ENCODE measurements at places on chromosomes 6 and 20. TPM values are rescaled to one million over a fixed set of nuclear protein-coding genes. Genes with fewer than 3 reads are reported as not detected.

HFE gene
- 2.2 TPM for polyA plus RNA-seq

MDC1 gene
- 4.8 TPM for polyA plus RNA-seq

NCR2 gene
- not detected for polyA plus RNA-seq

EFCAB8 gene
- not detected for polyA plus RNA-seq

RIPOR3 gene
- 1.1 TPM for polyA plus RNA-seq

BACH2 gene
- 3.8 TPM for polyA plus RNA-seq

MCHR2 gene
- polyA plus RNA-seq = not detected

CGA gene
- not detected for polyA plus RNA-seq

DNA sequence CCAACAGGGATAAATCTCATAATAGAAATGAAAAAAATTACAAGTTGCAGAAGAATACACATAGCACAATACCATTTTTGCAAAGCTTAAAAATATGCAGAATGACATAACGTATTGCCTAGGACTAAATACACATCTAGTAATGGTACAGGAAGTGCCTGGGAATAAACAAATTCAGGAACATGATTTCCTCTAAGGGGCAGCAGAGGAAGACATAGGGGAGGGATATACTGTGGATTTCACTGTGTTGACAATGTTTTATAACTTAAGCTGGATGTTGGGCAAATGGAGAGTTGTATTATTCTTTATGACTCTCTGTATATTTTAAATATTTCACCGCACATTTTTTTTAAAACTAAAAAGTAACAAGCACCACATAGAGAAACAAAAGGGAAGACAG is 5.6 kb upstream of the GLO1 start:
- DNase-seq = no peak

DNA sequence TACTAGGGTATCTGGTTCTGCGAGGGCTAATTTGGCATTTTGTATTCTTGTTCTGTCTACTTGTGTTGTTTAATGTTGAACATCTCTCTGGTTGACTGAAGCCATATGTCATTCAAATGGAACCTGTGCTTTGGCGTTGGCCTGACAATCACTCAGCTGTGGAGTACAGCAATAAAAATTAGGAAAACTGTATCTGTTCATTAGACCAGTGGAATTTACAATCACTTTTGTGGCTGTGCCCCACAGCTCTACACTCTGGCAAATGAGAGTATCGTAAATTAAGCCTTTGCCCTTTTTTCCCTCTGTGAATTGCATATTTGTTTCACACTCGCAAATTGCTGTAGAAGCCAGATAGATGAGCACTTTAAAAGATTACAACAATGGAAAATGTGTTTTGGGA is 102.0 kb downstream of the ARID1B start:
- DNase-seq = no peak

DNA sequence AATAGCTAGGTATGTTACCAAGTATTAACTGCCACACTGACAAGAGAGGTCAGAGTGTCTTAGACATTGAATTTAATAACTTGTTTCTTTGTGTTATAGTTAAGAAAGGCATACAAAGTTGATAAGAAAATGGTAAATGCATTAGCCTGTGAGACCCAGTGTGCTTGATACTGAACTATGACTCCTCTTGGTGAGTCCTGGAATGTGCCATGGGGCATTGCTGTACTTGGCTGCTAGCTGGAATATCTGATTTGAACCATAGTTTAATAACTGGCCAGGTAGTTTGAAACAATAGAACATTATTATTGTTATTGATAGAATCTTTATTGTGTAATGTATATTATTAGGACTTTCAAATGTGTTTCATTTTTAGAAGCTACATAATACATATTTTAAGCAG is 70.0 kb downstream of the ZFAND3 start:
- DNase-seq = no peak

- DNase-seq = no peak
Measured at GRCh38 chr6:150464966-150465365, 96.2 kb downstream of the IYD start.

GRCh38 chr6:167699141-167699931 is 127.4 kb upstream of the AFDN start:
- no peak for DNase-seq

DNA sequence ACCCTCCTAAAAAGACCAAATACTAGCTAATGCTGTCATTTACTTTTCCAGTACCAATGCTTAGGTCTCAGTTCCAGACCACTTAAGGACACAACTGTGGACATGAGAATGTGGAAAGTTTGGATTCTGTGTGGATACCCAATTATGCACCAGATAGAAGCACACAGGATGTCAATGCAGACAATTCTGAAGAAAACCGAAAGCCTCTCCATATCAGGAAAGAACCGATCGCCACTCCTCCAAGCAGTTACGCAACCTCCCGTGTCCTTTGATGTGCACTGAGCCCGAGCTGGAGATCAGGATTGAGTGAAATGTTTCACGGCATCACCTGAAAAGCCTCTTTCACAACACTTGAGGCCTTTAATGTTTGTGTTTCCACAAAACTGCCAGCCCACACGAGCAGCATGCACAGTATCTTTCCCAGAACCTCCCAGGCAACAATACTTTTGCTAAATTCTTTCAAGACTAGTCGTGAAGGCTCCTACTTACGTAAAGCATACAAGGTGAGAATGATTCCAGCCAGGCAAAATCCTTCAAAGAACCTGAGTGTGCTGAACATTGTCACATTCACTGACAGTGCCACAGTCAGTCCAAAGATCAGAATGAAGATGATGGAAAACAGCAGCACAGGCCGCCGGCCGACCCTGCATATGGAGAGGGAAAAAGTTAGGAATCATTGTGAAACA is 47.0 kb downstream of the SLC22A23 start:
- no peak for DNase-seq

DNA sequence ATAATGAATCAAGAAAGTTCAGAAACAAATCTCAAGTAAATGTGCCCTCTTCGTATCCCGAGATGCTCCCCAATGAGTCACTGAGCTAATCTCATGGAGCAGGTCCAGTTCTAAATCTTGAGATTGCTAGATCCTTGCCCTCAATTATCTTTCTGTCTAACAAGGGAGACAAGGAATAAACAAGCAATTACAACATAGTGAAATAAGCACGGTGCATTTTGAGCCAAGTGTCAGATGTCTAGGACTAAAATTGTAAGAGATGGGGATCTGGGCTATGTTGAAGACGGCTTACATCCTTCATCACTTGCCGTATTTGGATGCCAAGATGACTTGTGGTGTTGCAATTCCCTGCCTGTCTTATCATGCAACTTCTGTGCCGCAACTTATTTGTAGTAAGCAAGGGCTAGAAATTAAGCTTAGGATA is 56.5 kb upstream of the ADGRF1 start:
- no peak for DNase-seq

DNA sequence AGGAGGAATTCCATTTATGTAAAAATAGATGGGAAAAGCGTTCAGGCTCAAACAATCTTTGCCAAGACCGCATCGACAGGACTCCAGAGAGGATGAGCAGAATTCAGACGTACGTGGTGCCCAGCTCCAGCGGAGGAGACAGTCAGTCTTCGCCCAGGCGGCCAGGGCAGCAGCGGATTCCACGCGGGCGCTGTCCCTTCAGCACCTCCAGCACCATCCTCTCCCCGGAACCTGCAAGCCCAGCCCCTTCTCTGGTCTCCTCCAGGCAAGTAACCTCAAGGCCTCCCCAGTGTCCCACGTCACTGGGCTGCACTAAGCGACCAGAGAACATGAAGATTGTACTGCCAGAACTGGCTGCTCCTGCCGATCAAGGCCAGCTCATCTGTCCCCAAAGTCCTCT is 2.8 kb upstream of the KCNQ2 start:
- no peak for DNase-seq

DNA sequence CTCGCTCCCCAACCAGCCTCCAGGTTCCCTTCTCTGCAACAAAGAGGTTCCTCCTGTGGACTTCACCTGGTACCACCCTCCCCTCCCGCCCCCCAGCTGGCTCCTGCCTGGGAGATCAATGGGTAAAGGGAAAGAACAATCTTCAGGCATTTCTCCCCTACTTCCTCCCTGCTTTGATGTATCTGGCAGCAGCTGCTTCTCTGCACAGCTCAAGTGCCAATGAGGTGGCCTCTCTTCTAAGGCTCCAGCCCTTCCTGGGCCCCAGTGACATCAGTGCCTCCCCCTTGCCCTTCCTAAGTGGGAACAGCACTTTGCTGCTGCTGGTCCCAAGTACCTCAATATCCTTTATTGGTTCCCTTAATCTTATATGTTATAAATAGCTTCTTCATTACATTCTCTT is 23.5 kb downstream of the MOCS1 start:
- no peak for DNase-seq

DNA sequence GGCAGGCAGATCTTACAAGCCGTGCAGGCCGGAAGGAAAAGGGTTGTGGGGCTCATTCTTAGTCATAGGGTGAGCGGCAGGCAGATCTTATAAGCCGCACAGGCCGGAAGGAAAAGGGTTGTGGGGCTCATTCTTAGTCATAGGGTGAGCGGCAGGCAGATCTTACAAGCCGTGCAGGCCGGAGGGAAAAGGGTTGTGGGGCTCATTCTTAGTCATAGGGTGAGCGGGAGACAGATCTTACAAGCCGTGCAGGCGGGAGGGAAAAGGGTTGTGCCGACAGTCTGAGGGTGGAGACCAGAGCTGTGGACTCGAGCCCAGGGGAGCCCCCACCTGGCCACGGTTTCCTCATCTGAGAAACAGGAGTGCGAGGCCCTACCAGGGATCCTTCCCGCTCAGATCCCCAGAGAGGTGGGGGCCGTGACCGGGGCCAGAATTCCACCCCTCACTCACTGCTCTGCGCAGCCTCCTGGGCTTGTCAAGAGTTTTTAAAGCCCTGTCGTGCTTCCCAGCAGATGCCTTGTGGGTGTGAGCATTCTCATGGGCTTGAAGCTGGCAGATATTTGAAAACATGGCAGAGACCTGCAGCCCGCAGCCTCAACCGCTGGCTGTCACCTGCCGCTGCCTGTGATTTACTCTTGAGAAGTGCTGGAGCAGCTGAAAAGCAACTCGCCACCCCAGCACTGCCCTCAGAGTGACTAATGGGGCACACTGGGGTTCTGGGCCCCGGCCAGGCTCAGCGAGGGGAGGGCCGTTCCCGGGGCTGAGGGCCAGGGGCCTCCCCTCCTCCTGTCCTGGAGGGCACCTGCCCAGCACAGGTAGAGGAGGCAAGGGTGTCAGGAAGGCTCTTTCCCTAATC is 31.9 kb downstream of the NTSR1 start:
- peak; percentile 71 for DNase-seq

- peak; percentile 29 for DNase-seq
Measured at GRCh38 chr6:73515204-73515655, 5.6 kb downstream of the EEF1A1 start.

GRCh38 chr6:134021396-134022122 is 30.9 kb downstream of the SLC2A12 start:
- no peak for DNase-seq

DNA sequence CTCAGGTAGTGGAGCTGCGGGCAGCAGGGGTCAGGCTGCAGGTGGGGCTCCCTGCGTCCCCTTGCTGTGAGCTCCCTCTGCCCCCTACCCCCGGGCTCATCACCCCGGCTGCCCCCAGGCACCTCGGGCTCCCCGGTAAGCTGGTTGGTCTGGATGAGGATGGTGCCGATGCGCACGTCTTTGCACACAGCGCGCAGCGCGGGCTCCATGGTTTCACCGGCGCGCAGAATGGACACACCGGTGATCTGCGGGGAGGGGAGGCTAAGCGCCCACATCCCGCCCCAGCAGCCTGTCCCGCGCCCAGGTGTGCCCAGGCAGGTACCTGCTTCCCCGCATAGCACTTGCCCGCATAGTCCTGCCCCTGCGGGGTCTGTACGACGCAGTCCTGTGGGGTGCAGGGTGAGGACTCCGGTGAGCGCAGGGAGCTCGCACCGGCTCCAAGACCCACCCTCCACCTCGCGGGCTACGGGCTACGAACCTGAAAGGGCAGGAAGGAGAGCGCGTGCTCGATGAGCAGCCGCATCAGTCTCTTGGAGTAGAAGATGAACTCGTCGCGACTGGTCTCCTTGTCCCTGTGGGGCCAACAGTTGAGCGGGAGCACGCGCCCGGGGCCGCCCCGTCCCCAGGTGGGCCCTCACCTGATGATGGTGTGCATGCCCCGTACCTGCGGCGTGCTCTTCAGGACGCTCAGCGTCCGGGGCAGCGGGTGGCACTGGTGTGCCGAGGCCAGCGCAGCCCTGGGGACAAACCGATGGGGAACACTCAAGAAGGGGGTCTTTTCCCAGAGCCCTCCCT is 15.5 kb downstream of the UCKL1 start:
- DNase-seq = no peak

DNA sequence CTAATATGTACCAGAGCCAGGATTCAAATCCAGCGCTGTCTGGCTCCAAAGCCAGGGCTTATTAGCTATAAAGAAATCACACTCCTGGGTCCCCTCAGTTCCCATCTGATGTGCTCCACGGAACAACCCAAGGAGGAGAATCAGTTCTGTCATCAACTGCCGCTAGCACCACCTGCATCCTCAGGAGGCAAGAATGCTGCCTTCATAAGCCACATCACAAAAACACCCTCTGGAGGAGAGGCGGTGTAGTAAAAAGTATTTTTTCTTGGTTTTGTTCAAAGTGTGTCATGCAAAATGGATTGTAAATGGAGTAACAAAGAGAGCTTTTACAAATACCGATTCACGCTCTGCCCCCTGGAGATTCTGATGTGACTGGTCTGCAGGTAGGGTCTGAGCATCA is 57.1 kb downstream of the TNFRSF21 start:
- DNase-seq = no peak

GRCh38 chr20:35831029-35831428 is 59.2 kb downstream of the PHF20 start:
- DNase-seq = no peak

DNA sequence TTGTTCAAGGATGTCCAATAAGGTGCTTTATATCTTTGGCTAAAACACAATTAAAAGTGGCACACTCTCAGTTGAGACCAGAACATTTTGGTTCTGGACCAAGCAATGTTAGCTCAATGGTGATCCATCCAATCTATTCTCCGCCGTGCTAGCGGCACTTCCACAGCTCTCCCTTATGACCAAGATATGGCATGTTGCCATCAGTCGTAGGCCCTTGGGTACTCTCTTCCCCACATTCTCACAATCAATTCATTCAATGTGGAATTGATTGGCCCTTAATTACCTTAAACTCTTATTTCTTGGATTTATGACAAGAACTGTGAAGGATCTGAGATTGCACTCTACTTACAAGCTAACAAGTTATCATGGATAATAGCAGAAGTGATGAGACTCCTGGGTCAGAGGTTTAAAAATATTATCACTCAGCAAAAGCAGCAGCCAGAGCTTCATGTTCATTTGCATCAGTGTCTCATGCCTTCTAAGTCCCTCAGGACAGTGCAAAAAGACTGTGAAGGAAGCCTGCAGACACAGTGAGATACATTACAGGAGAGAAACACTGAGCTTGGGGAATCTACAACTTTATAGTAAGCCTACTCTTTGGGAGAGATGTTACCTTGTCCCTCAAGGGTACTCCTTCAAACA is 80.0 kb upstream of the ARG1 start:
- DNase-seq = no peak
